ENCODE measurements at places on chromosomes 4 and X. TPM values are rescaled to one million over a fixed set of nuclear protein-coding genes. Genes with fewer than 3 reads are reported as not detected.

WAS gene
- 83.9 TPM for total RNA-seq

TNIP2 gene
- total RNA-seq = 85.8 TPM

DRD5 gene
- not detected for total RNA-seq

TEX13C gene
- not detected for total RNA-seq

ADH5 gene
- total RNA-seq = 105 TPM

PRRG3 gene
- not detected for total RNA-seq

GABRB1 gene
- total RNA-seq = not detected

SPIN3 gene
- total RNA-seq = 16.5 TPM

GRCh38 chr4:2848449-2848848, 4.8 kb downstream of the ADD1 start:
- peaks cover 85% of the 10 kb centered on the region for H3K4me1 ChIP-seq
- H3K4me3 ChIP-seq = no peak overlapping the region
- peaks cover 5% of the 10 kb centered on the region for H3K36me3 ChIP-seq
- no peaks in the 10 kb centered on the region for H3K27me3 ChIP-seq
- H3K27ac ChIP-seq = no peak overlapping the region

DNA sequence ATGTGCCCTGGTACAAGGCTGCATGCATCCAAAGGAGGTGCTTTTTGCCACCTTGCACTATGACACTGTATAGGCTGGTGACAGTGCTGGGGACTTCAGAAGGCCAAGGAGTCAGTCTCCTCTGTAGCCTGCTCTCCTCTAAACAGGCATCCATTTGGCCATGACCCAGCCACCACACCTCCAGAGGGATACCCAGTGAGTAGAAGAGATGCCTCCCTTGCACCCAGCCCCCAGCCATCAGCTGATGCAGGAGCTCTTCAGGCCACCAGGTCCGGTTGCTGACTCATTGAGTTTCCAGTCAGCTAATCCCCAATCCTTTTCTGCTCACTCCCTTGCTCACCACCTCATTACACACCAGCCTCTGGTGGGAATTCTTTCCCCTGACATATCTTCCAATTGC, 99.8 kb downstream of the PJA1 start:
- H3K27ac ChIP-seq = no peak overlapping the region
- H3K4me3 ChIP-seq = no peak overlapping the region
- no peaks in the 10 kb centered on the region for H3K4me1 ChIP-seq
- H3K27me3 ChIP-seq = peaks cover 9% of the 10 kb centered on the region

- no peak for DNase-seq
- no peak overlapping the region for H3K27ac ChIP-seq
- H3K4me1 ChIP-seq = peaks cover 11% of the 10 kb centered on the region
- no peak overlapping the region for H3K4me3 ChIP-seq
- no peaks in the 10 kb centered on the region for H3K36me3 ChIP-seq
- no peaks in the 10 kb centered on the region for H3K27me3 ChIP-seq
Measured at GRCh38 chr4:25449270-25449669, 72.2 kb downstream of the ANAPC4 start.

GRCh38 chr4:35993606-35994005, 250.7 kb downstream of the ARAP2 start:
- H3K4me3 ChIP-seq = no peak overlapping the region
- DNase-seq = no peak
- no peaks in the 10 kb centered on the region for H3K27me3 ChIP-seq
- H3K4me1 ChIP-seq = no peaks in the 10 kb centered on the region
- H3K27ac ChIP-seq = no peak overlapping the region

DNA sequence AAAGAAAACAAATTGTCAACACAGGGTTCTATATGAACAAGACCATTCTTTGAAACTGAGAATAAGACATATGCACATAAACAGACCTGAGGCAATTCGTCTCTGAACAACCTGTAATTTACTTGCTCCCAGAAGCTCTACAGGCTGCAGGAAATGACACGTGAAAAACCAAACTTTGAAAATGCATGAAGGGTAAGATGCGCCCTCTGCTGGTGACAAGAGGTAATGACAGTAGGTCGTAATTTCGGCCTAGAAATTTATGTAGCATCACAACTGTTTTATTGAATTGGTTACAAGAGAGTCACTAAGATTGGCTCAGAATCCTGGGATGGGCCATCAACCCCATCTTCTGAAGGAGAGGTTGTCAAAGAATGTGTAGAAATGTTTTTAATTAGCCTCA, 276.5 kb downstream of the PPP4R3C start:
- H3K4me1 ChIP-seq = no peaks in the 10 kb centered on the region
- H3K27ac ChIP-seq = peak overlapping the region; percentile 48
- DNase-seq = peak; percentile 5
- no peak overlapping the region for H3K4me3 ChIP-seq
- H3K36me3 ChIP-seq = no peaks in the 10 kb centered on the region

GRCh38 chrX:63764946-63765345, 20.1 kb downstream of the ARHGEF9 start:
- peaks cover 6% of the 10 kb centered on the region for H3K36me3 ChIP-seq
- no peaks in the 10 kb centered on the region for H3K4me1 ChIP-seq
- H3K27me3 ChIP-seq = peaks cover 39% of the 10 kb centered on the region
- H3K4me3 ChIP-seq = no peak overlapping the region
- no peak overlapping the region for H3K27ac ChIP-seq

DNA sequence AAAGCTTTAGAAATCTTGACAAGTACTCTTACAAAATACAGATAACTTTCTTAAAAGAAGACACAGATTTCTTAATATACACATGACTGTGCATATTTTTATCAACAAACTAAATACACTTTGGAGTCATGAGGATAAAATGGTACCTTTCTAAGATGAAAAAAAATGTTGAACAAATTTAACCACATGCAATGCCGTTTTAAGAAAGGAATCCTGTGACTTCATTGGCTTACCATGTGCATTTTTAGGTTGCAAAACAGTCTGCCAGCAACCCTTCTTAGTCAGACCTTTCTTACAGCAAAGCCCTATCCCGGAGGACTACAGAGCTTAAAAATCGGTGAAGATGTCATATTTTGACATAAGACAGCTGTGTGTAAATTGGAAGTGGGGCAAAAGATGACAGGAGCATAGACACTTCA, 51.7 kb downstream of the GASK1B start:
- no peak overlapping the region for H3K4me3 ChIP-seq
- no peaks in the 10 kb centered on the region for H3K4me1 ChIP-seq
- DNase-seq = no peak
- H3K36me3 ChIP-seq = no peaks in the 10 kb centered on the region

DNA sequence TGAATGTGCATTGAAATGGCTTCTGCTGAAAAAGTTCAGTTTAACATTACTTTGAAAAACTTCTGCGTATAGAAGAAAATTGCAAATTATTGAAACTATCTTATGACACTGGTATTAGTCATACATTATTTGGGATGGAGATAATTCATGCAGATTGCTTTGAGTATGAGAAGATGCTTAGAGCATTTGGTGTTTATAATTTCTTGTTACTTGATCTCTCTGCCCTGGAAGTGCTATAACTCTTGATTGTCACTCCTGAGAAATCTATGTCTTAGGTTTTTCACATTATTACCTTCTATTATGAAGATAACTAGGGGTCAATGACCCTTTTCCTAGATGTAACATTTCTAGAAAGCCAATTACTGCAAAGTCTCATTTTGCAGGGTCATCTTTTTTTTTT, 36.4 kb downstream of the TMEM131L start:
- H3K27ac ChIP-seq = peak overlapping the region; percentile 94
- peak overlapping the region; percentile 18 for H3K4me3 ChIP-seq
- peaks cover 36% of the 10 kb centered on the region for H3K36me3 ChIP-seq
- DNase-seq = no peak

- no peaks in the 10 kb centered on the region for H3K4me1 ChIP-seq
- H3K4me3 ChIP-seq = no peak overlapping the region
- H3K36me3 ChIP-seq = no peaks in the 10 kb centered on the region
- no peak overlapping the region for H3K27ac ChIP-seq
Measured at GRCh38 chr4:27245216-27245615, 384.6 kb downstream of the STIM2 start.

DNA sequence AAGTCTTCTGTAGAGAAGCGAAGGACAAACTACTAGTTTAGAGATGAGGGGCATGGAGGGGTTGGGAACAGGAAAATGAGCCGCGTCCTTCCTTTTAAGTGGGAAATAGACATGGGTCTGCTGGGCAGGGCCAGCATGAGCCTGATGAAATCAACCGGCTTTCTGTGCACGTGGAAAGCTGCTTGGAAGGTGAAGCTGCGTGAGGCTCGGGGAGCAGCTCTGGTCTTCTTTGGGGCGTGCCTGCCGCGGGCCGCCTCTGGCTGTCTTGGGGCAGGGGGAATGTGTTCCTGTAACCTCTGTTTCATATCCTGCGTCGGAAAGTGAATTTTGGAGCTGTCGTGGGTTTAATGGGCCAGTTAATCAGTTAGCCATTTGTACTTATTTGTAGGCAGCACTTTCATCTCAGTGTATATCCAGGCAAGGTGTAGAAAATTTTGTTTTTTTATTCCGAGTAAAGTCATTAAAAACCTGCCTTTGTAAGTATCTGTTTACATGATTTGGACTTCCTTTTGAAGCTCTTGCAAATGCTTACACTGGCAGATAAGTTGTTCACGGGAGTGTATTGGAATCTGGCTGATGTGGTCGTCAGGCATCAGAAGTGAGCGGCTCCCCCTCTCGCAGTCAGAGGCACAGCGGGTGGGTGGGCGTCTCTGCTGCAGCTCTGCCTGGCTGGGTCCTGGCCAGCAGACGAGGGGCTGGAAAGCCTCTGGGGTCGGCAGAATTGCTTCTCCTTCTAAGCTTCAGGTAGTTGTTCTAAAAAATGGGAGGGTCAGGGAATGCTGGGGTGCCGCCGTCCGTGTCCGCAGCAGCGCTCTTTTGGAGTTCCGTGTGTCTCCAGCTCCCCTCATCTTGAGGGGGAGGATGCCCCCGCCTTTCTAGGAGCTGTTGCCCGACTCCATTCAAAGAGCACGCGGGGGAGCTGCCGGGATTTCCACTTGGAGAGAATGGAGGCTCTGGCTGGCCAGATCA, 70.5 kb upstream of the HGFAC start:
- H3K4me1 ChIP-seq = peaks cover 34% of the 10 kb centered on the region
- peaks cover 32% of the 10 kb centered on the region for H3K27me3 ChIP-seq
- no peak overlapping the region for H3K4me3 ChIP-seq
- no peak overlapping the region for H3K27ac ChIP-seq
- no peaks in the 10 kb centered on the region for H3K36me3 ChIP-seq

- peak overlapping the region; percentile 90 for H3K27ac ChIP-seq
- peaks cover 13% of the 10 kb centered on the region for H3K36me3 ChIP-seq
- H3K4me1 ChIP-seq = peaks cover 71% of the 10 kb centered on the region
Measured at GRCh38 chr4:153512952-153513500, 46.9 kb downstream of the TMEM131L start.

- no peak overlapping the region for H3K27ac ChIP-seq
- no peak for DNase-seq
- no peaks in the 10 kb centered on the region for H3K36me3 ChIP-seq
- no peak overlapping the region for H3K4me3 ChIP-seq
- no peaks in the 10 kb centered on the region for H3K27me3 ChIP-seq
- H3K4me1 ChIP-seq = no peaks in the 10 kb centered on the region
Measured at GRCh38 chrX:5113128-5113527, 1115.5 kb downstream of the NLGN4X start.

GRCh38 chr4:23993373-23993772, 103.5 kb upstream of the PPARGC1A start:
- no peak for DNase-seq
- H3K4me3 ChIP-seq = no peak overlapping the region
- H3K36me3 ChIP-seq = no peaks in the 10 kb centered on the region
- H3K4me1 ChIP-seq = no peaks in the 10 kb centered on the region

- no peak overlapping the region for H3K4me3 ChIP-seq
- H3K36me3 ChIP-seq = no peaks in the 10 kb centered on the region
- no peaks in the 10 kb centered on the region for H3K4me1 ChIP-seq
- no peak for DNase-seq
- no peak overlapping the region for H3K27ac ChIP-seq
- H3K27me3 ChIP-seq = no peaks in the 10 kb centered on the region
Measured at GRCh38 chrX:122046226-122046625, 998.8 kb downstream of the GLUD2 start.
